ENCODE measurements at places on chromosomes 1 and 21.

DNA sequence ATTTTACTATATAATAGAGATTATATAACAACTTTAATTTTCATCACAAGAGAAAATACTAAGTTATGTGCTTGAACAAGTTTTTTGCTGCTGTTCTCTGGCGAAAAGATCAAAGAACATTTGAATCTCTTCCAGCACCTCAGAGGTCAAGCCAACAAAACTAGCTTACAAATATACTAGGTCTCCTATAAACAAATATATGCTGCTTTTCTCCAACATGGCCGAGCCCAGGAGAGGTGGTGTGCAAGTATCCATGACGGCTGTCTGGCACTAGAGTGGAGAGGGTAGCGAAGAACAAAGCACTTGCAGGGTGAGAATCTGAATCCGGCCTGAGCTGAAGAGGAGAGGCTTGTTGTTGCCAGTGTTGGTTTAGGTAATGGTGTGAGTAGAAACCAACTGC lies 7.5 kb upstream of the FMO3 start:
- peak; percentile 29 for DNase-seq

- DNase-seq, result no peak
These were observed 177.8 kb downstream of the PTPRU start for GRCh38 chr1:29414086-29414485.

DNA sequence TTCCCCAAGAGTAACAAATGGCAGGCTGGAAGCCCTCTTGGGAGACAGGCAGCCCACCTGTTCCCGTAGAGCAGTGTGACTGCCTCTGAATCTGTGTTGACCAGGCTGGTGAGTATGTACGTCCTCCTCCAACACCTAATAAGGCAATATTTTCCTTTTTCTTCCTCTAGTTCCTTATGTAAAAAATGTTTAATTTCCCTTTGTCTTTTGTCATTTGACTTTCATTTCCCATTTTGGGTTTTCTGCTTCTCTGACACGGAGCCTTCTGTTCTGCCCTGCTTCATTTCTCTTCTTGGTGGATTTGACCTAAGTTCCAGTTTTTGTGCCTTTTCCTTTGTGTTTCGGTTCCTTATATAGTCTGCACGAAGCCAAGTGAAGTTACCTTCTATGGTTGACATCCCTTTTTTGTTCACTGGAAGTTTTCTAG lies 65.8 kb upstream of the ATF3 start:
- DNase-seq, result no peak

DNA sequence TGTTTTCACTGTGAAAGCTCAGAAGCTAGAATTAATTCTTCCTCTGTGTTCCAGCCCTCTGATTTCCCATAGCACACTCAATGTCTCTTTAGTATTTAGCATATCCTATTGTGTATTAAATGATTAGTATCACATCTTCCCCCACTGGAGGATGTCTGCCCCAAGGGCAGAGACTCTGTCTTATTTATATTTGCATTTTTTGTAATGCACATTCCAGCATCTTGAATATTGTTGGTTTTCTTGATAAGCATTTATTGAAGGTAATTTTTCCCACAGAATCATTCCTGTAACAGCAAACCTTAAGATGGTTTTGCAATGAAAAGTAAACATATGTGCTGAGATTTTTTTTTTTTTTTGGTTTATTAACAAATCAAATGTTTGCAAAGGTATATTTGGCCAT lies 34.1 kb downstream of the CENPF start:
- no peak for DNase-seq

- DNase-seq, result peak; percentile 37
These were observed 13.8 kb downstream of the CASZ1 start for GRCh38 chr1:10782491-10783244.

GRCh38 chr1:117576236-117576635 lies 29.6 kb upstream of the TENT5C start:
- DNase-seq, result no peak

- DNase-seq, result no peak
These were observed 198.2 kb downstream of the CENPF start for GRCh38 chr1:214801191-214801590.

- no peak for DNase-seq
These were observed 310.0 kb upstream of the SNX7 start for GRCh38 chr1:98351561-98351960.

DNA sequence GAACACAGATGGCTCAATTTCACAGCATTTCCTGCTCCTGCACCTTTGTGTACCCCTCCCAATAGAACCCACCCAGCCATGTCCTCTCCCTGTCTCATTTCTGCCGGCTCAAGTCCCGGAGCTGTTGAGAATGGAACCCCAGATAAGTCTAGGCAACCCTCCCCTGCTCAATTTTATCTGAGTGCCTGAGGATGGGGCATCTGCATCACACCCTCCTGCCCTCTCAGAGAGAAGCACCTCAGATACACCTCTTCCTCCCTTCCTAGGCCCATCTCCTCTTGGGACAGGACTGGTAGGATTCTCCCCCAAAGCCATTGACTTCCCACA lies 1.1 kb downstream of the KIF21B start:
- DNase-seq, result peak; percentile 22

GRCh38 chr1:40997096-40997495 lies 17.6 kb downstream of the CTPS1 start:
- DNase-seq, result no peak

- no peak for DNase-seq
These were observed 2.0 kb downstream of the RNF207 start for GRCh38 chr1:6207921-6208320.

DNA sequence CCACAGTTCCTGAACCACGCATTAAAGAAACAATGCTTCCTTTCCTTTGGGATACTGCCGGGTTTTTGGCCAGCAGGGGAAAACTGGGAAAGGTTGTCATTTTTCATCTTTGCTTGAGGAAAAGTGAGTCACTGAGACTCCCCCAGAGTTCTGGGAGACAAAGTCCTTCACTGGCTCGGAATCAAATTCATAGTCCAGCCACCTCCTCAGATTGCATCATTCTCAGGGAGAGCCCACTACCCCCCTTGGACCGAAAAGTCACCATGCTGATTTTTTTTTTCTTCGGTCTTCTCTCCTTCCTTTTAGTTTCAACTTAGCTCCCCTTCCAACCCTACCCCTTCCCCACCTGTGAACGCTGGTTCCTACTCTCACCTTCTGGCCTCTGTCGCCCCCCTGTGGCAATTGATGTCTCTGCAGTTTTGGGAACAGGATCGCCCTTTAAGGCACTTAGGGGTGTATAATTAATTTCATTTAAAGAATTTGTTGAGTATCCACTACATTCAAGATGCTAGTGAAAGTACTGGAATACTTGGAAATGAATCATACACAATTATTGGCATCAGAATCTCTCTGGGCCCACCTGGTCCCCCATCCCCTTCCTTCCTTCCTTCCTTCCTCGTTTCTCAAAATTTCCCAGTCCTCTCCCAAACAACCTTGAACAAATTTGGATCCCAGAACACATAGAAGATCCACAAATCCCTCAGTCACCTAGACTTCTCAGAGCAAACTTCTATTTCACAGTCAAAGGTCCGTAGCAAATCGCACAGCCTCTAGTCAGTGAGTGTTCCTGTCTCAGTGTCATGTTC lies 6.9 kb downstream of the ACKR1 start:
- peak; percentile 41 for DNase-seq

All from NCI-H1092 treated with DMSO at 0.1 percent for 48 hours (cell line).